ENCODE measurements at places on chromosomes 12 and 14.

DNA sequence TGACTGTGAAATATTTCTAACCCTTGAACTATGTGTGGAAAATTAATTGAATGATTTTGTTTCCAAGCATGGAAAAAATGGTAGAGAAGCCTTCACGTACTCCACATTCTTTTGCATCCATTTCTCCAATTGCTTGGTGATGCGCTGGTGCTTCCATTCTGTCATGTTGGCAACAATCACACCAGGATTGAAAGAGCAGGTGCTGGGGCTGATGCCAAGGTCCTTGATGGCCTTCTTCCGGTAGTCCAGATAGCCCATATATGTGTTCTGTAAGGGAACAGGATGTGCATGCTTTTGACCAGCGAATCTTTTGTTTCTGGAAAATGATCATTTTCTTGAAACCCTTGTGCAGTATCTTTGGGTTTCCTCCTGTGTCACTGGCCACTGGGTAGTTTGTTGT, 28.6 kb downstream of the TDG start:
- DNase-seq: no peak

GRCh38 chr14:20555845-20556244, 5.0 kb downstream of the RNASE9 start:
- DNase-seq: no peak

- DNase-seq: no peak
Observed at GRCh38 chr14:71212683-71213107, 305.4 kb downstream of the PCNX1 start.

GRCh38 chr12:65685514-65685913, 138.8 kb upstream of the HMGA2 start:
- no peak for DNase-seq

- no peak for DNase-seq
Observed at GRCh38 chr12:104172570-104172947, 34.5 kb upstream of the NFYB start.

DNA sequence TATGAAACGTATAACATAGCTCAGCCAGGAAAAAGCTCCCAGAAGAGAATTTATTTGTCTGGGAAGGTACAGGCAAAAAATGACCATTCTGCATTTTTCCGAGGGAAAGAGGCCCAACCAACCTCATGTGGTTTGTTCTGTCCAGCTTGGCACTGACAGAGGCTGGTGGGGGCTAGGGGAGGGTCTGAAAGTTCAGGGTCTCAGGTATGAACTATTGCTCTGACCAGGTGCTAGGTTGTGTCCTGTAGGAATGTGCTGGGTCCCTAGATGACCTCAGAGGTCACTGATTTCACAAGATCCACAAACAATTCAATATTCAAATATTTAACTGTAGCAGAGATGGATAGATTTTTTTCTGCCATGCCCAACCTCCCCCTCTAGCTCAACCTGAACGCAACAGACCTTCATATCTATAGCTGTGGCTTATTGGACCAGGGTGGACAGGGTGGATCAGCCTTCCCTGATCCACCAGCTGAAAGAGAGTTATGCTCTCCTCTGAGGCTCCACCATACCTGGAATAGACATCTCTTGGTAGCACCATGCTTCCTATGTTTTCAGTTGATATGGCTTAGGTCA, 32.9 kb upstream of the IFT81 start:
- DNase-seq: no peak

DNA sequence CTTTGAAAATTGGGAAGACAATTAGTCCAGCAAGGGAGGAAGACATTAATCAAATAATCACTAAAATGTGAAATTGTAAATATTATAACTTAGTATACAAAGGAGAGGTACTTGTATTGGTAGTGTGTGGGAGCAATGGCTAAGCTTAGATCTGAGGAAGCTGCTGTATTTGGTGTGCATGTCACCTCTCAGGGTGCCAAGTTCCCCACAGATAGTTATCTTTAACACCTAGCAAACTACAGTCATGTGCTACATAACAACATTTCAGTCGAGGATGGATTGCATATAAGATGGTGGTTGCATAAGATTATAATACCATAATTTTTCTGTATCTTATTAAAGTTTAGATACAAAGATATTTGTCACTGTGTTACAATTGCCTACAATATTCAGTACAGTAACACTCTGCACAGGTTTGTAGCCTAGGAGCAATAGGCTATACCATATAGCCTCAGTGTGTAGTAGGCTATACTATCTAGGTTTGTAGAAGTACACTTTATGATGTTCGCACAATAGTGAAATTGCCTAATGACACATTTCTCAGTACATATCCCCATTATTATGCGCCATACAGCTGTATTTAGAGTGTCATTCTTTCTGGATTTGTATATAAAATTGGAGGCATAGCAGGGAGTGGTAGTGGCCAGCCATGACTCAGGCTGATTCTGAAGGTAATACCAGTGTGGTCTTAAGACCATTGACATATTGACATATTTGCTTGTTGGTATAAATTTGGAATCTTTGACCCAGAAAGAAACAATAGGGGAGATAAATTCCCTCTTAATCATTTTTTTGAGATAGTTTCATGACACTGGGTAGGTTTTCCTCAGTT, 55.8 kb downstream of the RAD51B start:
- no peak for DNase-seq

- DNase-seq: no peak
Observed at GRCh38 chr14:50728836-50729235, 60.7 kb upstream of the SAV1 start.

DNA sequence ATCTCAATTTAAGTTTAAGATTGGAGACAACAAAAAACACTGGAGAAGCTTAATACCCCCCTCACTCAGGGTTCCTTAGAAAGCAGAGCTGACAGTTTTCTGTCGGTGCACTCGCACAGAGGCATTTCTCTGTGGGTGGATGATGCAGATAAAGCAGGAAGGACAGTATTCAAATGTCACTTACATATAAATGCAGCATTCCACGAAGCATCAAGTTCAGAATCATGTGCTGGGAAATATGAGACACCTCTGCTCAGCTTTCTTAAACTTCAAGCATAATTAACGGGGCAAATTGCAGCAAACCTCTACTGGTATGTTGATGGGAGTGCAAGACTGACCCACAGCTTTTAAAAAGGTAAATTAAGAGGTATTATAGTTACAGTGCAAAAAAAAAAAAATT, 68.7 kb downstream of the DICER1 start:
- DNase-seq: no peak

GRCh38 chr14:76811561-76811960, 1.1 kb downstream of the ANGEL1 start:
- DNase-seq: no peak

GRCh38 chr12:28883406-28883997, 265.6 kb upstream of the FAR2 start:
- DNase-seq: no peak
